ENCODE measurements at places on chromosomes 6 and 20.
A peak's percentile ranks its signal among the peaks of the same experiment; 100 is the strongest.

GRCh38 chr6:51398064-51398705 is 579.5 kb downstream of the TFAP2B start:
- no peak for DNase-seq

GRCh38 chr20:49540232-49540620 is 27.7 kb downstream of the PTGIS start:
- DNase-seq = no peak

- DNase-seq = no peak
These were observed 3.5 kb downstream of the TREML1 start for GRCh38 chr6:41150671-41151070.

GRCh38 chr20:17875106-17875980 is 93.3 kb downstream of the SNX5 start:
- peak; percentile 12 for DNase-seq

DNA sequence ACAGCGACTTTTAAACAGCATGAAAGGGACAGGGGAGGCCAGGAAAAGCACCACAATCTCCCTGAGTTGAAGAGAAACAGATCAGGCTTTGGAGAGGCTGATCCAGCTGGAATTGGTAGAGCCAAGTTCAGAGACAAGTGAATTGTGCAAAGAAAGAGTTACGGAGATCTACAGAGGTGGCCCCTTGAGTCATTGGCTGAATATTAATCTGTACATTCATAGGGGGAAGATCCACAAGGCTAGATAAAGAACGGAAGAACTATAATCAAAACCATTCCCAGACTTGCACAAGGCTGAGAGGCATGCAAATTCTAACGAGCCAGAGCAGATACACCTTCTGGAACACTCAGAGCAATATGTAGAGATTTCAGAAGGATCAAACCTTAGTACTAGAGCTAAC is 14.2 kb upstream of the FOXQ1 start:
- no peak for DNase-seq

GRCh38 chr20:47263080-47263464 is 93.4 kb downstream of the ZMYND8 start:
- DNase-seq = no peak

DNA sequence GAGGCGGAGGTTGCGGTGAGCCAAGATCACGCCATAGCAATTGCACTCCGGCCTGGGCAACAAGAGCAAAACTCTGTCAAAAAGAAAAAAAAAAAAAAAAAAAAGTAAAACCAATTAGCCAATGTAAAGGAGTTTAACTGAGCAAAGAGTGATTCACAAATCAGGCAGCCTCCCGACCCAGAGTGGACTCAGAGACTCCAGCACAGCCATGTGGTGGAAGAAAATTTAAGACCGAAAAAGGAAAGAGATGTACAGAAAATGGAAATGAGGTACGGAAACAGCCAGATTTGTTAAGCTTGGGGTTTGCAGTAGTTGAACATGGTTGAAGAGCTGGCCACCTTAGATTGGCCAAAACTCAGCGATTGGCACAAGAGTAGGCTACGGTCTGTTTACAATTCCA is 51.4 kb downstream of the ERMARD start:
- DNase-seq = no peak

DNA sequence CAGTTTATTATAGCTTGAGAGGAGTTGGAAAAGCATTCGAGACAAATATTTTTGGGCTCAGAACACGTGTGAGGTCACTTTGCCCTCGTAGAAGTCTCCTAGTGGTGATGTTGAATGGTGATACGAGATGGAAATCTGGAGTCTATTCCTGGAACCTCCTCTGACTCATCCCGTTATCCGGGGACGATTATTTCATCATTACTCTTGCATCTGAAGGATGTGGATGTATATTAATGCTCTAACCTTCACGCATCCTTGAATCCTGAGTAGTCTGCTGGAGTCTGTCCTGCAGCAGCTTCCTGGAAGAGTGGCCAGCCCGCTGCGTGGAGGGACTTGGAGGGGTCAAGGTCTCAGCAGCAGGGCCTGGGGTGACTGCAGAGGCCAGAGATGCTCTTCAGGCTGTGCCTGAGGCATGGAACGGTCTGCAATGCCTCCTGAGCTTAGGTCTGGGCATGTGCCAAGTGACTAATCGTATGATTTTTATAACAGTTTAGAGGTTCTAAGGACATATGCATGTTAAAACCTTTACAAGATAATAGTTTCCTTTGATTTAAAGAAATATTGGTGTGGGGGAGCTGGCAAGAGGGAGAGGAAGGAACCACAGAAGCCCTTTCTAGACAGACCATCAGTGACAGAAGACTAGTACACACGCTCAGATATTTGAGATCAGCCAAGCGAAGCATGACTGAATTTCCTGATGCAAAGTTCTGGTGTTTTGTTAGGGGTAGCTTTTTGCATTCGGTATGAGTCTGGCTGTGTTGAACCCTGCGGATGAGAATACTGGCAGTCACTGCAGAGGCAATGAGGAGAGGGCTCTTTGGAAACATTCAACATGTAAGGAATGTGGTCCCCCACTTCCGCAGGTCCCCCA is 400.2 kb downstream of the QKI start:
- no peak for DNase-seq

GRCh38 chr6:98458708-98459107 is 375.7 kb upstream of the POU3F2 start:
- DNase-seq = no peak

DNA sequence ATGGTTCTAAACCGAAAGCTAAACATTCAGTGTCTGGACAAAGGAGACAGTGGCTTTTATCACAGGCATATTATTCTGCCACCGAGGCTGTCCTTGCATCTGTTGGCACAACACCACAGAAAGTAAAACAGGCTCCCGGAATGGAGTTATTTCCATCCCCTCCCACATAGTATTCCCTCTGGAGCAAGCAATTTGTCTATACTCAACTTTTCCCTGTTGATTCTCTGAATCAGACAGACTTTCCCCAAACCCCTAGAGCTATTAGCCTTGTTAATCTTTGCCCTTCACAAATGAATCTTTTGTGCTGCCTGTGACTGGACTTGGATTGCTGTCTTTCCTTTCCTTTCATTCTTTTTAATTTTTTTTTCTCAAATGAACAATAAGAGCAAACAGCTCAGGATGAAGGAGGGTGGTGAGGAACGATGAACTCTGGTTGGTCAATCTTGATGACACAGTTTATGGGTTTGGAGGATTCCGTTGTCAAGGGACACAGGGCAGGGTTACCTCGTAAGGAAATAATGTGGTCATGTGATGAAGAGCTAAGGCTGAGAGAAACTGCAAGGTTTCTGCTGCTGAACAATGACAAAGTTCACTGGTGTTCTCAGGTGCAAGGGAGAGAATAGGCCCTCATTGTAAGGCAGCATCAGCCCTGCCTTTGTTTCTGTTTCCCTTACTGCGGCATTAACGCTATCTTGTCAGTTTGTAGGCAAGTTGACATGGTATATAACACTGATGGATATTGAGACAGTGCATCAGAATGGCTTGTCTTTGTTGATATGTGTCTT is 275.0 kb upstream of the BMP2 start:
- DNase-seq = no peak

GRCh38 chr6:129162605-129163004 is 279.7 kb downstream of the LAMA2 start:
- DNase-seq = no peak

DNA sequence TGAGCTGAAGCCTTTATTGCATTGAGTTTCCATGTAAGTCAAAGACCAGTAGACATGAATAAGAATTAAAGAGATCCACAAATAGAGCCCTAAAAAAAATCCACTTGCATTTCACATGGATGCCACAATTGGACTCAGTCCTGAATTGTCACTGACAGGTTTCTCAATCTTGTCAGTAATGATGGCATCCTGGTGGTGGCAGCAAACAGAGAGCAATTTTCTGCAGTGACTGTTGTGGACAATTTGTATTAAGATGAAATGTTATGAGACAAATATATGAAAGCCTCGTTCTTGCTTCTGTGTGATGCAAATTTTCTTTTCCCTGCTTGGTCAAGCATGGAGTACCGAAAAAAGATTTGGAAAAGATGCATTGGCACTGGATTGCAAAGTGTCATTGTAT is 278.9 kb downstream of the SAMD5 start:
- no peak for DNase-seq

- no peak for DNase-seq
These were observed 72.1 kb downstream of the PERP start for GRCh38 chr6:138035070-138035469.

- DNase-seq = no peak
These were observed 119.1 kb upstream of the BMP5 start for GRCh38 chr6:55994531-55994930.

DNA sequence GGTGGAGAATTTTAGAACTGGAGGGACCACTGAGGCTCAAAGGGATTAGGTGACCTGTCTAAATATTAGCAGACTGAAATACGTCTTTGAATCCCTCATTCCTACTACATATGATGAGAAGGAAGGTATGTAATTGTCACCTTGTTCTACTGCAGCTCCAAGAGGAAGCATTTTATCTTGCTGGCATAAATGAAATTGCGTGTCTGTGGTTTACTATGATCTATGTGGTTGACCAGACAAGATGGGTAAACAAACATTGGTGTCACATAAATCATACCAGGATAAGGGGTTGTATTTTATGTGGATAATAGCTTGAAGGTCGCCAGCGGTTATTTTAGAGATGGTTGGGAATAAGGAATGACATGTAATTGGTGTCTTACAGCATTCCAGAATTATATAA is 78.2 kb downstream of the LAMA4 start:
- DNase-seq = no peak

GRCh38 chr6:134322216-134322615 is 4.3 kb upstream of the SGK1 start:
- no peak for DNase-seq

DNA sequence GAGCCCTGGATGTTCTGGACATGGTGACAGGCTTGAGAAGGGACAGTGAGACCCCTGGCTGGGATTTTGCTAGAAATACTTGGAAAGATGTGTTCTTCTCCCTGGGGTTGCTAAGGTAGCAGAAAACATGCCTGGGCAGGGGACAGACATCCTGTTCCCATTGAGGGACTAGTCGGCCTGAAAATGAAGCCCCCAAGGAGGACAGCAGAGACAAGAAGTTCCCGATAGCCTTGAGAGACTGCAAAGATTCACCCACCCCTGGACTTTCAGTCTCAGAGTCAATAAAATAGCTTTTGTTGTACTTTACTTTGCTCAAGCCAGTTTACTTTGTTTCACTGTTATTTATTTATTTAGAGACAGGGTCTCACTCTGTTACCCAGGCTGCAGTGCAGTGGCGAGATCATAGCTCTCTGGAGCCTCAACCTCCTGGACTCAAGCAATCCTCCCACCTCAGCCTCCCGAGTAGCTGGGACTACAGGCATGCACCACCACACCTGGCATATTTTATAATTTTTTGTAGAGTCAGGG is 28.4 kb downstream of the ATP9A start:
- no peak for DNase-seq

DNA sequence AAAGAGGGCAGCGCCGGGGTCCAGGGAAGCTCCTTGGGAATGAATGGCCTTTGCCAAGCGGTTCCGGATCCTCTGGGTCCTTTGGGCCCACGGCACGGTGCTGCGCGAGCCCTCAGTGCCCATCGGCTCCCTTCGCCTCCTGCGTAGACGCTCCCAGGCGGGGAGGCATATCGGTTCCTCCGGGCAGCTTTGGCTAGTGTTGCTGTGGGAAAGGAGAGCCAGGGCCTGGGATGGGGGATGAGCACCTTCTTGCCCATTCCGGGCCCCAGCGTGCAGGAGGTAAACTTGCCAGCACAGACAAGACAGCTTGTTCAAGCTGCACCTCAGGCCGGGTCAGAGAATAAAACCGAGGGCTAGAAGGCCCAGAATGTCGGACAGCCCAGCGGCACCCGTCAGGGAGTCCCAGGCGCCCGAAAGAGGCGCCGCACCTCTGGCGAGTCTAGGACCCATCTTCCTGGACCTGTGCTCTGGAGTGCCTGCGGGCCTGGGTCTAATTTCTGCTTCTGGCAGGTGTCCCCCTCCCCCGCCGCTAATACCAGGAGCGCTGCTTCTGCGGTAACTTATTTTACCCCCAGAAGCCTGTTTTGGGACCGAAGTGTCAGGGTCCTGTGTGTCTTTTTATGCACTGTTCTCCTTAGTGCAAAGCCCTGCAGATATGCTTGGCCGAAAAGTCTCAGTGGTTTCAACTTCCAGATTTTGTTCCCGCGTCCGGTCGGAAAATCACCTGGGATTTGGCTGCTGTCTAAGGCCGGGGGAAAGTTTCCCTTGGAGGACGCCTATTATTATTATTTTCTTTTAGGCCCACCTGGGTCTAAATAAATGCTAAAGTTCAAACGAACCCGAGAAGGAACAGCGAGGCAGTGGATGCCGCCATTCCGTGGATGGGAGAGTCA is 1.7 kb upstream of the TFAP2C start:
- no peak for DNase-seq

DNA sequence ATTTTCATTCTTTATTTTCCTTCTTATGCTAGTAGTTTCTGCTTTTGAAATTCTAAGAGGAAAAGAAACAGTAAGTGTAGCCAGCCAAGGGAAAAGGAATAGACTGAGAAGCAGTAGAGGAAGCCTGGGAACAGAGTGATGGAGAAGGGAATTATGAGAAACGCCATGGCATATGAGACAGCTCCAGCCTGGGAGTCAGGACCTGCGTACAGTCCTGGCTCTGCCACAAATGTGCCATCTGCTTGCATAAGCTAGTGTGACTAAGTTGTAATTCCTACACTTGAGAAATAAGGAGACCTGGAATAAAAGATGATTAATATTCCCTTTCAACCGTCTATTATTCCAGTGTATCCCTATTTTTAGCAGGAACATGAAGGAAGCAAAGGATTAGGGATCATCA is 47.5 kb downstream of the OSTM1 start:
- no peak for DNase-seq

- no peak for DNase-seq
These were observed 223.0 kb upstream of the SYNCRIP start for GRCh38 chr6:85865420-85866369.

DNA sequence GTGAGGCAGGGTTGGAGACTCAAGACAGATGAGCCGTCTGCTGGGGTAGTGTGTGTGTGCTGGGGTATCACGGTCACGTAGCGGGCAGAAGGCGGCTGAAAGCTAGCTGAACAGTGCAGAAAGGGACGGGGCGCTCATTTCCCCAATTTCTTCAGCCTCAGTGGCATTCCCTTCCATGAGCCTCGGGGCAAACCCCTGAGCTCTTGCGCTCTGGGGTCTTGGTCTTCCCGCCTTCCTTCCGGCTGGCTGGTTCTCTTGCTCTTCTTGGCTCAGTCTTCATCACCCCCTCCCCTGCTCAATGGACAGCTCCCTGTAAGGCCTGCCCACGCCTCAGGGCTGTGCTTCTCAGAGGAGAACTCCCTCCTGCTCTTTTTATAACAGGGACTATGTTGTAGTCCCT is 15.5 kb upstream of the TMEM181 start:
- DNase-seq = no peak

- no peak for DNase-seq
These were observed 152.7 kb downstream of the MCHR2 start for GRCh38 chr6:99841297-99841696.

- DNase-seq = no peak
These were observed 148.3 kb downstream of the RFX6 start for GRCh38 chr6:117025310-117025709.

DNA sequence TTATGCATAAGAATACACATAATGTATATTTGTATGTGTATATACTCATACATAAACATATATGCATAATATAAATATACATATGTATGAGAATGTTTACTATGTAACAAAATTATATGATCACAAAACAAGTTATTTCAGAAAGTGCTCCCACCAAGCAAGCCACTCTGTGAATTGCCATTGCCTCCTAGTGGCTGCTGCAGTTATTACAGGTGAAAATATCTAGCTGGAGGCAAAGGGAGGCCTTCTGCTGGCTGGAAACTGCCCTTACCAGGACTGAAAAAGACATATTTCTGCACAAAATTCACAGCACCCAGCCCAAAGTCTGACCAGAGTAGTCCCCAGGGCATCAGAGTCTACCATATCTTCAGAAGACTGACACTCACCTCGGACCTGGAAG is 14.4 kb upstream of the ADAM33 start:
- no peak for DNase-seq
